Ascending aorta (tissue), 2 donors: ENCODE measurements at places on chromosomes 4 and X.

DNA sequence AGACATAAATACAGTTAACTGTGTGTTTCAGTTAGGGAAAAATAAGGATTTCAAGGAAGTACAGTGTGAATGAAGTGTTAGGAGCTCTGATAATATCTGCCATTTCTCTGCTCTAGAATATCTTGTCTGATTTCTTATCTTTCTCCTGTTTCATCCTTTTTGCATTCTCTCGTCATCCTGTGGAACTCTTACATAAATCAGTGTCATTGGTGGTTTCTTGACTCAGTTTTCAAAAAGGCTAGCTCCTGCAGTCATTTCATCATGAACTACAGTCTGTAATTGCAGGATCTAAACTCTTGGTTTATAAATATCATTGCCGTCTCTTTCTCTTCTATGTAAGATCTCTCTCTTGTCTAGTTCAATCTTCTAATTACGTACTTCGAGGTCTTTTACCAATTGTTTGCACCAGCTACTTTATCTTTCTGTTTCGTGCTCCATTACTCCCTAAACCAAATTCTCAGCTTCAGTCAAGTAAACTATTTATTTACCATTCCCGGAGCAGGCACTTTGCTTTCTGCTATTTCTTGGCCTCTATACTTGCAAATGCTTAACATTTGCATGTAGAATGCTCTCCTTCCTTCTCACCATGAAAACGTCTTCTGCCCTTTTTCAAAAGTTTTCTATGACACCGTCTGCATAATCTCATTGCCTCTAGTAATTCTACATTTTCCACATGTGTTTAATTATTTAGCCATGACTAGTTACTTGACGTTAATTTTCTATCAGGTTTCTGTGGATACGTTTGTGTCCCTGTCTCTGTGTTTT lies 294.0 kb downstream of the TENM3 start:
- DNase-seq, result no peak

GRCh38 chr4:71830-72229 lies 18.7 kb downstream of the ZNF595 start:
- no peak for DNase-seq

GRCh38 chr4:170004651-170005295 lies 21.4 kb downstream of the MFAP3L start:
- DNase-seq, result no peak

GRCh38 chr4:141022111-141022695 lies 111.1 kb downstream of the RNF150 start:
- no peak for DNase-seq

DNA sequence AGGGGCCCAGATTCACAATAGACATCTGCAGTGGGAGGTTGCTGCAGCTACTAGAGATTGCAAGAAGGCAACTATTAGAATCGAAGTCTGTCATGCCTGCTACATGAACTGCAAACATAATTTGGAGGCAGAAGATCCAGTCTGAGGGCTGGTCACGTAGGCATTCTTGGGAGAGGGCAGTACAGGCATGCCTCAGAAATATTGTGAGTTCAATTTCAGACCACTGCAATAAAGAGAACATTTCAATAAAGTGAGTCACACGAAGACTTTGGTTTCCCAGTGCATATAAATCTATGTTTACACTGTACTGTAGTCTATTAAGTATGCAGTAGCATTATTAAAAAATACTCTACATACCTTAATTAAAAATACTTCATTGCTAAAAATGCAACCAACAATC lies 585.8 kb upstream of the FAT1 start:
- DNase-seq, result no peak

GRCh38 chr4:89586864-89587263 lies 250.1 kb downstream of the SNCA start:
- DNase-seq, result no peak

- DNase-seq, result no peak
These were observed 235.0 kb downstream of the AFAP1 start for GRCh38 chr4:7704625-7705024.

DNA sequence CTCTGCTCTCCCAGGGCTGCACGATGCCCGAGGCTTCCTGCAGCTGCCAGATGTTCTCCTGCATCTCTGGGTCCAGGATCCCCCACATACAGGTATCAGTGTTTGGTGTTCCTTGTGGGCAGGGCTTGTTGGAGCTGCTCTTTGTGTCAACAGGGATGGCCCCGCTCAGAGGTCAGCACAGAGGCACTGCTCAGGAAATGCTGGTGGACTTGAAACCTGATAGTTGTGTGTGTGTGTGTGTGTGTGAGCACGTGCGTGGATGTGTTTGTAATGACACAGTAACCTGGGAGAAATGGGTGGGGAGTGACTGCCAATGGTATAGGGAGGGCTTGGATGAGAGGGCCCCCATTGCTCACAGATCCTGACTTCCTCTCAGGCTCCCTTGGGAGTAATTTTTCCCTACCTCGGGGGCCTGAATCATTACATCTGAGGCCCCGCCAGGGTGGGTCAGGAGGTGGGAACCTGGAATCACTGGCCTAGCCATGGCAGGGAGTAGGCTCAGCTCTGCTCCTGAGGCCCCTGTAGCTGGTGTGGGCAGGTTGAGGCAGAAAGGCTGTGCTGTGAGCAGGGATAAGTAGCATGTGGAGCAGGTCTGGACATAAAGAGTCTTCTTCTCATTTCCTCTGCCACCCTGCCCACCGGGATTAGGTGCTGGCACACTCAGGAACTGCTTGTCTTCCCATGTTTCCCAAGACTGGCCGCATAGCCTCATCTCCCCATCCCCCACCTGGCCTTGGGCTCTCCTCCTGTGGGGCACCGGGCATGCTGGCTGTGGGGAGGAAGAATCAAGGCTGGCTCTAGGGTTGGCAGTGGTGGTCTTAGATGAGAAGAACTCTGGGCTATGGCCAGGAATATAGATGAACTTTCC lies 2.5 kb upstream of the EFNB1 start:
- DNase-seq, result no peak

DNA sequence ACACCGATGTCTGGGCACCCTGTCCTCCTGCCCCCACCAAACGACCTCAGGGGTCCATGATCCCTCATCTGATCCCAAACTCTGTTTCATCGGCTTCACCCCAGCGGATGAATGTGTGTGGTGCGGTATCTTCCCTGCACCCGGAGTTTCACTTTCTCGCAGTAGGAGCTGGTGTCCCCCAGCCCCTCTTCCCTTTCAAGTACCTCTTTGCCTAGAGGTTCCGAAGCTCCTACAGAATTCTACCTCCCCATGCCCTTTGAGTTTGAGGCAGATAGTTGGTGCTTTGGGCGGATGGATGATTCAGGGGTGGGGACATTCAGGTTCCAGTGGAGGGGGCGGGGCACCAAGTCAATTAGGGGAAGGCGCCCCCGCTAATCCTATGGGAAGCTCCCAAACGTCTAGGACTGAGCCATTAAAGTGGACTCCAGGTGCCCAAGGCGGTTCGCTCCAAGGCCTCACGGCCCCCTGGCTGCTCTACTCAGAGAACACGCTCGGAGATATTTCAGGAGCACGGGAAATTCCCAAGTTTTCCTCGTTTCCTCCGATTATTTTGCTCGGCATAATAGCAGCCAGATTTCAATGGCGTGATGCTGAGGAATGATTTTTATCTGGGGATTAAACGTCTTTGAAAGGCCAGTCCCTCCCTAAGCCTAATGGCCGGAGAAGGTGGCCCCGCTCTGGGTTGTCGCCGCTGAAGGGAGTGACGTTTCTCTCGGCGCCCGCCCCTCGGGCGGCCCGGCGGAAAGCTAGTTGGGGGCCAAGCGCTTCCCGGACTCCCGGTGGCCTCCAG lies 1.3 kb downstream of the MSX1 start:
- DNase-seq, result no peak

- DNase-seq, result no peak
These were observed 5.9 kb downstream of the ADD1 start for GRCh38 chr4:2849267-2850152.

GRCh38 chrX:123425904-123426303 lies 241.8 kb downstream of the GRIA3 start:
- no peak for DNase-seq

DNA sequence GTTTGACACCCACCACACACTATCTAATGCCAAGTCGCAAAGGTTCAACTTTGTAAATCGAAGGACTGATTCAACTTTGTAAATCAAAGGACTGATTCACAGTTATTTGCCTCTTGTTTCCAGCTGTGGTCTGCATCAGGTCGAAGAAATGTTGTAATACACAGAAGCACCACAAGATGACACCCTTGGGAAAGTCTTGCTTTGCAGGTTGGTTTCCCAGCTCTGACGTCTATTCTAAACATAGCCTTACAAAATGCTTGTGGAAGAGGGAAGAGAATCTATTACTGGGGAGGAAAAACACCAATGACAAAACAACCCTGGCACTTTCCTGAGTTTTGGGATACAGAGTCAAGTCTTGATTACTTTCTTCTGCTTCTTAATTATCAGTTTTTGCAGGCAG lies 35.3 kb downstream of the SUPT20HL1 start:
- DNase-seq, result no peak

GRCh38 chrX:129086802-129087201 lies 436.5 kb downstream of the SMARCA1 start:
- DNase-seq, result no peak

GRCh38 chr4:179352221-179352620 lies 1910.0 kb upstream of the AGA start:
- DNase-seq, result no peak

- no peak for DNase-seq
These were observed 39.6 kb downstream of the KLF3 start for GRCh38 chr4:38703635-38704034.

DNA sequence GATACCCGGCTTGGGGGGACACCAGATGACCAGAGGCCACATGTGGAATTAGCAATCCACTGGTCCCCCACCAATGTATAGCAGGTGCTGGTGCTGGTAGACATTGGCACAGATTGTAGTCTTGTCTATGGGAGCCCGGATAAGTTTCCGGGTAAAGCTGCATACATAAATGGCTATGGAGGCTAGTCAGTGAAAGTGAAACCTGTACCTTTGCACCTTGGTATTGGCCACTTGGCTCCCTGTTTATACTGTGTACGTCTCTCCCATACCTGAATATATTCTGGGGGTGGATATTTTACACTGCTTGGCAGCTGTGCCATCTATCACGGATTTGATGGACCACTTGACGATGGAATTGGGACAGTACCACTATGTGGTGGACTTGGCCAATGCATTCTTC lies 5.6 kb upstream of the TIGD2 start:
- no peak for DNase-seq

DNA sequence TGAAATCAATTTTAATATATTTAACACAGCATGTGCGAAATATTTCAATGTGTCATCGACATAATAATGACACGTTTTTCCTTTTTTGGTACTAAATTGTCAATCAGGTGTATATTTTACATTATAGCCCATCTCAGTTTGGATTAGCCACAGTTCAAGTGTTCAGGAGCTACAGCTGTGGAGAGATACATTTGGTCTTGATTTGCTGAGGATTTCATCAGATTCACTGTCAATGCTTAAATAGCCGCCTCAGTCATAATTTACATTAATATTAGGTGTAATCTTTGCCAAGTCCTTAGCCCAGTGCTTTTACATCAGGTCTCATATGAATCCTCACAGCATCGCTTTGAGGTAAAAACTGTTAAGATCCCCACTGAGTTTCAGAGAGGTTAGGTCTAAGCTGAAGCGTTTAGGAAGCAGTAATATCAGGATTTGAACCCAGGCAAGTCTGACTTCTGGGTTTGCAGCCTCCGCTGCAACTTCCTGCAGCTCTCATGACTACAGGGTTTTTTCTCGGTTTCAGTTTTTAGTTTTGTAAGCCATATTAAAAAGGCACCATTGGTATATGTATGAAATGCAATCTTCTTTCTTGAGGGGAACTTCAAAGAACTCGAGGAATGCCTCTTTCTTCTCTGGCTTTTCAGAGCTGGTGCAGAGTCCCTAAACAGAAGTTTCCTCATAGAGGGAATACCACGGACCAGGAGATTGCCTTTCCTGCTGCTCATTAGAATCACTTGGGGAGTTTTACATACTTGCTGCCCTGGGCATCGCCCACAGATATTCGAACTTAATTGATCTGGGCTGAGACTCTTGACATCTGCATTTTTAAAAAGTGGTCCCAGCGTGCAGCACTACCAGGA lies 6.4 kb downstream of the MTM1 start:
- DNase-seq, result no peak

DNA sequence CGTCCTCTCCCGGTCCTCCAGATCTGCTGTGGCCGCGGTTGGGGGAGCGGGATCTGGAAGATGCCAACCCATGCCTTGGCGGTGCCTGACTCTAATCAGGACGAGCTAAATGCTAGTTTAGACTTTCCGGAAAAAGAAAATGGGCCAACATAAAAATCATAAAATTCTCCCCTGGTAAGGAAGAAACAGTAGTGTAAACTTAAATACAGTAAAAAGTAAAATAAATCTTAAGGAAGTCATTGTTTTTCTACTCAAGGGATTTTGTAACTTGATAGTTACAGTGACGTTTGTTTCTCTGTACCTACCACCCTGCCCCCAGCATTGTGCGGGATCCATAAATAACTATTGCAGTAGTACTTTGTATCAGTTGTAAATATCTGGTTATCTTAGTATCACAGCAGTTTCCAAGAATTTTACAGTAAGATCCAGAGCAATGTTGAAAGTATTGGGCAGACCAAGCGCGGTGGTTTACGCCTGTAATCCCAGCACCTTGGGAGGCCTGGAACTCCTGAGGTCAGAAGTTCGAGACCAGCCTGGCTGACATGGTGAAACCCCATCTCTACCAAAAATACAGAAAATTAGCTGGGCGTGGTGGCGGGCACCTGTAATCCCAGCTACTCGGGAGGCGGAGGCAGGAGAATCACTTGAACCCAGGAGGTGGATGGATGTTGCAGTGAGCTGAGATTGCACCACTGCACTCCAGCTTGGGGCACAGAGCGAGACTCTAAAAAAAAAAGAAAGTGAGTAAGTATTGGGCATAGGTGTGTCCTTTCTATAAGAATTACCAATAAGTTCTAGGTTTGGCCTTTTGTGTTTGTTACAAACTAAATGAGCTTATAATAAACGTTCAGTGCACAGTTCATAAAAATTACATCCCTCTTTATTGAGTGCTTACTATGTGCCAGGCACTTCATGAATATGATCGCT lies 1.0 kb upstream of the PLA2G12A start:
- no peak for DNase-seq

- DNase-seq, result no peak
These were observed 884.8 kb upstream of the SLIT2 start for GRCh38 chr4:19366916-19367315.

DNA sequence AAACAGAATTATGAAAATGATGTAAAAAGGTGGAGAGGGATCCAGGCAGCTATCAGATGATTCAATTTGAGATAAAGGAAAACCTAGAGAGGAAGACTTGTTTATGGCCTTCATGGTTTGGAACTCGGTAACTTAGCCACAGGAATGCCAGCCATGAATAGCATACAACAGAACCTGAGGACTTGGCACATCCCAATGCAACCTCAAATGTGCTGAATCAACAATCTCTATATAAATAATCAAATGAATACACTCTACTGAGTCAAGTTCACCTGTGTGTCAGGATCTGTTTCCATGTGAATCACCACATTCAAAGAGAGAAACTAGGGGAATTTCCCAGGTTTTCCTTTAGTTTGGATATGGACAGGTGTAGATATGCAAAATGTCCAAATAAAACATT lies 86.9 kb downstream of the MBNL3 start:
- DNase-seq, result no peak

GRCh38 chr4:106325800-106326199 lies 9.4 kb downstream of the AIMP1 start:
- DNase-seq, result no peak
